GM12878 (cell line): ENCODE measurements at places on chromosomes 13 and 19.
A peak's percentile ranks its signal among the peaks of the same experiment; 100 is the strongest.

- no peak for DNase-seq
Observed at GRCh38 chr19:17830567-17831418, 9.5 kb upstream of the INSL3 start.

GRCh38 chr13:41490371-41491015, 33.1 kb downstream of the RGCC start:
- no peak for DNase-seq

GRCh38 chr13:40271931-40272775, 394.3 kb downstream of the FOXO1 start:
- no peak for DNase-seq

- DNase-seq: no peak
Observed at GRCh38 chr13:112573710-112574109, 14.2 kb downstream of the TUBGCP3 start.

- DNase-seq: no peak
Observed at GRCh38 chr13:36998624-36999041, 507 bp downstream of the ALG5 start.

- no peak for DNase-seq
Observed at GRCh38 chr13:113298043-113298945, 1.3 kb downstream of the LAMP1 start.

DNA sequence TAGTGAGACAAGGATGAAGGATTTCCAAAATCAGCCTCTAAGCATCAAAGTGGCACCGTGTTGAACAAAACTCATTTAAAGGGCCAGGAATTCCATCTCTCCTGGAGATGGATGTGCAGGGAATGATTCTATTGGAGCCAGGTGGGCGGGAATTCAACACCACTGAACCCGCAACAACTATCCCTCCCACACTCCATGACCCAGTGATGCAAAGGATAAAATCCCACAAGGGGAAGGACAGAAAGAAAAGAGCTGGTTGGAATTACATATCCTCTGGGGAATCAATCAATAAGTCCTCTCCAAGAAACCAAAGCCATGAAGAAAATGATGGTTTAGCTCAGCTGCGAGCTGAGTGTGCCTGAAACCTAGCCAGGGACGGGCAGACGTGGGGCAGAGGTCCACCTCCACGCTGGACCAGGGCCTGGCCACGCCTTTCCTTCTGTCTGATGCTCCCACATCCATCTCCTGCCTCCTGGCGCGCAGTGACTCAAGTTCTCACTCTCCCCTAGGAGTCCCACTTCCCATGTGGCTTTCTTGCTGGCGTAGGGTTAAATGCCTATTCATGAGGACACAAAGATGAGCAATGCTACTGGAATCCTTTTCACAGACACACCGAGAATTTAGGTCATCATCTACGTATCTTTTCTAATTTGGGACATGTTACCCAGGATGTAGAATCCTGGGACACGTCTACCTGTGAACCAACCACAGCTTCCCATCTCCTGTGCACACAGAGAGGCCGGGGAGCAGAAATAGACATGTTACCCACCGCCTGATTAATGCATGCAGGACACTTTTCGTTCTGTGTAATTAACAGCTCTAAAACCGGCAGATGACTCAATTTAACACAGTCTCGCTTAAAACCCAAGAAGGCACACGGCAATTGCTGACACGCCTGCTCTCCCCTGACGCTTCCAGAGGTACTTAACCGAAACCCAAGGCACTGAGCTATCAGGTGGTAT, 48.6 kb downstream of the PEPD start:
- DNase-seq: no peak

DNA sequence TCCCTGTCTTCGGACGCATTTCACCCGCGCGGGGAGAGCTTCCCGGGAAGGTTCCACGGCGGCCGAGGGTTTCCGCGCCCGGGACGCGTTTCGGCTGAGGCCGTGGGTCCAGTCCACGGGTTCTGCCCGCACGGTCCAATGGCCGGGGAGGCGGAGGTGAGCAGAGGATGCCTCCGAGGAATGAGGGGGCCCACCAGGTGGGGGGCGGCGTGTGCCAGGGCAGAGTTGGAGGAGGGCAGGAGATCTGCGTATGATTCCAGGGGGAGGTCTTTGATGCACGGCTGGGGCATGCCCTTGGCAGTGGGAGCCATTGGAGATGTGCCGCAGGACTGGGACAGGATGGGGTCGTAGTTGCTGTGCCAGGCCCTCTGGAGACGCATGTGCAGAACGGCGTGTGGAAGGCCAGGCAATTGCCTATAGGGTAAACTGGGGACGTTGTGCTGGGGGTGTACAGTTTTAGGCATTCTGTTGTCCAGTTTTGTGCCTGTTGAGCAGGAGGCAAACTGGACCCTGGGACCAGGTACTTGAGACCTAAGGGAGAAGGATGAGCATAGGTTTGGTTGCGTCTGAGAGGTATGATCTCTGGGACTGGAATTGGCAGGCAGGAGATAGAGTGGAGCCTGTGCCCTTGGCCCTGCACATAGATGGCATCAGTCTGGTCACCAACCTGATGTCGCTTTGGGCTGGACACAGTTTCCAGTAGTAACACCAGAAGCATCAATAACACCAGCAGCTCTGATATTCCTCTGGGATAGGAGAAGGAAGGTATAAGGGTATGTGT, 751 bp downstream of the ZNF584 start:
- DNase-seq: no peak

DNA sequence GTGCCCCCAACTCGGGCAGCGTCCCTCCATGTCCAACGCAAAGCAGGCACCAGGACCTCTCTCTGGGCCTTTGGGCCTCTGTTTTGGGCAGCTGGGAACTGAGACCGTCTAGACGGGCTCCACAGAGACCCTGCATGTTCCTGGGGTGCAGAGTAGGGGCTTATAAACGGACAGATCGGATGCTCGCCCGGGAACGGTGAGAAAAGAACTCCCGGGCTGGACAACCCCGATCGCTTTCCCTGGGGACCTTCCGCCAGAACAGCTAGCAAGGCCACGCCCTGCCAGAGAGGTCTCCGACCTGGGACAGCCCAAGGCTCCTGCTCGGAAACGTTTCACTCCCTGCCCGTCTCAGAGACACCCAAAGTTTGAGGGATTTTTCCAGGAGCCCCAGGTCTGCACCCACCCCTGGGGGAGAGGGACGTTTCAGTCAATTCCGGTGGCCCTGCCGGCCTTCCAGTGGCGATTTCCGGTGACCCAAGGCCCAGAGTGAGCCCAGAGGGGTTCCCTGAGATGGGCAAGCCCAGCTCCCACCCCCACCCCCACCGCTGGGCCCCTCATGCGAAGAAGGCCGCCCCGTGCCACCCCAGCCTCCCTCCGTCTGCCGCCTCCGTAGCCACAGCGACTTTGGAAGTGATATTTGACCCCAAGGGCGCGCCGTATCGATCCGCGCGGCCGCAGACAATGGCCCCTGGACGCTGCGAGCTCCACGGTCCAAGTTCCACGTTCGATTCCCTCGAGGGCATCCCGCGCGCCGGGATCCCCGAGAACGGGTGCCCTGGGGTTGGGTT, 1.7 kb downstream of the NR2F6 start:
- DNase-seq: no peak

- DNase-seq: no peak
Observed at GRCh38 chr13:106612688-106613087, 44.8 kb upstream of the ARGLU1 start.

DNA sequence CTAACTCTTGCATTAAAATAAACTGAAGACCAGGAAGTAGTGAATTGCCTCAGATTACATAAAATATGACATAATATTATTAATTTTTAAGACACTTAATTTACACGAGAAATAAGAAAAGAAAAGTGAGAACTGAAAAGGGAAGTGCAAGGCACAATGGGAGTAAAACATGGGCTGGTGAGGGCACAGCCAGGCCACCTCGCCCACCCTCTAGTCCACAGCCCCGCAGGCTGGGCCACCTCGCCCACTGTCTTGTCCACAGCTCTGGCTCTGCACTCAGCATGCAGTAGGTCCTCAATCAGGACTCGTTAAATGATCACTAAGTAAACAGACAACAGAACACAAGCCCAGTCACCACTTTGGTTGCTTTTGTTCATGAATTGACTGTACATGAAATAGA, 67.8 kb upstream of the ARHGEF7 start:
- DNase-seq: no peak

- no peak for DNase-seq
Observed at GRCh38 chr19:45450012-45450333, 17.8 kb upstream of the FOSB start.

- no peak for DNase-seq
Observed at GRCh38 chr19:3575260-3575741, 2.6 kb downstream of the HMG20B start.

DNA sequence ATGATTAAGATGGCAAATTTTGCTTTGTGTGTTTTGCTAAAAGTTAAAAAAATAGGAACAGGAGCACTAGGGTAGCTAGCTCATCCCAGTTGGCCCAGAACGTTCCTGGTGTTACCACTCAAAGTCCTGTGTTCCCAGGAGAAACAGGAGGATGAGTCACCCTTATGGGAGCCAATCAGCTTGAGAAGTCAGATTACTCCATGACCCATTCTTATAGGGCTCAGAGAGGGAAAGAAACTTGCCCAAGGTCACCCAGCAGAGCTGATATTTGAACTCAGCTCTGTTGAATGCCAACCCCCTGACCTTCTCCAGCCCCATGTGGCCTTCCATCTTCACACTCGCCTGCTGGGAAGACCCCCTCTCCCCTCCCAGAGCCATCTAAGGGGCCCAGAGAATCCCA, 13.0 kb downstream of the NMRK2 start:
- no peak for DNase-seq

DNA sequence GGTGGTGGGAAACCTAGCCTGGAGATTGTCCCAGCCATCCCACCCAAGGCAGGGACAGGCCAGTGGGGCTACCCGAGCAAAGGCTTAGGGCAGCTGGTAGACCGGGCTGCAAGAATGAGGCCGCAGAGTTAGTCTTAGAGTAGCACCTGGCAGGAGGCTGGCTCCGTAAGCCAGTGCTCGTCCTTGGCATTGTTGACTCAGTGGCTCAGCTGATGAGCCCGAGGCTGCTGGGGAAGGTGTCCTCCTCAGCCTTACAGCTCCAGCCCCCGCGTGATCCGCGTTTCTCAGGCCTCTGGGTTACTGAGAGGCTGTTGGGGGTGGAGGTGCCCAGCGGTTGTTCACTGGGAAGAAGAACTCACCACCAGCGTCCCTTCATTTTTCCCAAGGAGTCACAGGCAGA, 24.7 kb downstream of the PPP1R37 start:
- no peak for DNase-seq

DNA sequence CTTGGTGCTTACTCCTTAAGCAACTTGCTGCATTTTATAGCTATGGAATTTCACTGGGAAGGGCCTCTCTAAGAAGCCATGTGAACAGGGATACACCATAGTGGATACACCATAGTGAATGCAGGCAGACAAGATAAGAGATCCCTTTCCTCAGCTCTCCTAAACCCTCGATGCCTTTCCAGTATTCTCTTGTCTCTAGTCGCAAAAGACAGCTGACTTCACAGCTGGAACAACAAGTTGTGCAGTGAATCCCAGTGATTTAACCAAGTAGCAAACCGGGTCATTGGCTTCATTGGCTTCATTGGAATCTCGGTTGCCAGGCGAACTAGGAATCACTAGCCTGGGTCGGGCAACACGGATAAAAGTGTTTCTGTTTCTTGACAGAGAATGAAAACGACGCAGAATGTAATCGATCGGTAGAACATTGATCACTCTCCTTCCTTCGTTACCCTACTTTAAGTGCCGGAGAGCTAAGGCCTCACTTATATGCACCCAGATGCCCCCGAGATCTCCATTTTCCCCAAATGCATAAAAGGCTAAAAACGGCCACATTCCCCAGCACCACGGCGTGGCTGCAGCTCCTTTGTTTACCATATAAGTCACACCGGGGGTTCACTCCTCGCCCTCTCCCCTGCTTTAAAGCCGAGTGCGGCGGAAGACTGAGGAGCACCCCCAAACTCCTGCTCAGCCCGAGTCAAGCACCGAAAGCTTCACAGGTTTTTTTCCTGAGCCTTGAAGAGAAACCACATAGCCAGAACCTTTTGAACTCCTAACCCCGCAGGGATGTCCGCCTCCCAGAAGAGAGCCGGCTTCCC, 674 bp downstream of the TRPC4 start:
- DNase-seq: no peak

DNA sequence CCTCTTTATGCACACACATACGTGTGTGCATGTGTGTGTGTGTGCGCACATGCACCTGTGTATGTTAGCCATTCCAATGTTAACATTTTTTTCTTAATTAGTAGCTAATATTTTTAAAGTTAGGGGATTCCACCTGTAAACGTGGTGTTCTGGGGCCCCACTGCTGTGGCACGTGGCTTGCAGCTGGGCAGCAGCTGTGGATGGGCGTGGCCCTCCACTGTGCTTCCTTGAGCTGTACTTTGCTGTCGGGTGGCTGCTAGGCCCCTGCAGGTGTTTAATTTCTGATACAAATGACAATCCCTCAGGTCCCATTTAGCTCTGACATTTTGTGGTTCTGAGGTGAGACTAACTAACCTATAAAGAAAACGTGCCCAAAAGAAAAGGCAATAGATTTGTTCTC, 58.9 kb upstream of the GJB6 start:
- no peak for DNase-seq

- no peak for DNase-seq
Observed at GRCh38 chr19:35549879-35550523, 4.6 kb downstream of the TMEM147 start.

DNA sequence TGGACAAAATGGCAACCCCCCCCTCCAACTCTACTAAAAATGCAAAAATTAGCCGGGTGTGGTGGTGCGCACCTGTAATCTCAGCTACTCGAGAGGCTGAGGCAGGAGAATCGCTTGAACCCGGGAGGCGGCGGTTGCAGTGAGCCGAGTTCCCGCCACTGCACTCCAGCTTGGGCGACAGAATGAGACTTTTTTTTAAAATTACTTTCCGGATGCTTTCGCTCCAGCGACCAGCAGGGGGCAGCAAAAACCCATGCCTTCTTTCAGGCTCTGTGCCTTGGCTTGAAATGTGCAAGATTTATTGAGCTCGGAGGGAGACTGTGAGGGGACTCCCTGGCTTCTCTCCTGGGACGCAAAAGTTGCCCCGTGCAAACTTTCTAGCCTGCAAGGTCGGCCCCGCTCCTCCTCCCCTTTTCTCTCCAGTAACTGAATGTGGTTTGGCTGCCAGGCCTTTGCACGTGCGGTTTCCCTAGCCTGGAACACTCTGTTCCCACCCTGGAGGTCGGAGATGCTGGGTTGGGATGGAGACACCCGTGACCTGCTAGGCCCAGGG, 61.4 kb upstream of the NFIC start:
- peak; percentile 27 for DNase-seq

- no peak for DNase-seq
Observed at GRCh38 chr19:58368561-58369360, 6.2 kb upstream of the ZNF497 start.

- DNase-seq: no peak
Observed at GRCh38 chr19:1829958-1830357, 17.9 kb upstream of the ATP8B3 start.
